HepG2 (cell line): ENCODE measurements at places on chromosomes 2 and 18. TPM values are rescaled to one million over a fixed set of nuclear protein-coding genes. Genes with fewer than 3 reads are reported as not detected.
A peak's percentile ranks its signal among the peaks of the same experiment; 100 is the strongest.

DNA sequence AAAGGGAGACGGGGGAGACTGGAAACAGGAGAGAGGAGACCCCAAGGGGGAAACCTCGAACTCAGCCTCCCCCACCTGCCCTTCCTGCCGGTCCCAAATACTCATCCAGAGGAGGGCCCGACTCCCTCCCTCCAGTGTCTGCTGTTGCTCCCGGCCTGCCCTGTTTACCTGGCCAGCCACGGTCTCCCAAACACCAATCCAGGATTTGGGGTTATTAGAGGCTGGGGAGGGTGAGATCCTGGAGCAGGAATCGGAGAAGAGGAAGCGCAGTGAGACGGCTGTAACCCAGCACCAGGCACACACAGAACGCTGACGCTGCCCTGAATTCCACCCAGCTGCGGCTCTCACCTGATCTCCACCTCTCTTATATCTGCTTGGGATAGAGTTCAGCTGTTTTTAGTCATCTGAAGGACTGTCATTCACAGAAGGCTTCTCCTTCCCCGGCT, 213.0 kb downstream of the TNS1 start:
- DNase-seq = no peak

DNA sequence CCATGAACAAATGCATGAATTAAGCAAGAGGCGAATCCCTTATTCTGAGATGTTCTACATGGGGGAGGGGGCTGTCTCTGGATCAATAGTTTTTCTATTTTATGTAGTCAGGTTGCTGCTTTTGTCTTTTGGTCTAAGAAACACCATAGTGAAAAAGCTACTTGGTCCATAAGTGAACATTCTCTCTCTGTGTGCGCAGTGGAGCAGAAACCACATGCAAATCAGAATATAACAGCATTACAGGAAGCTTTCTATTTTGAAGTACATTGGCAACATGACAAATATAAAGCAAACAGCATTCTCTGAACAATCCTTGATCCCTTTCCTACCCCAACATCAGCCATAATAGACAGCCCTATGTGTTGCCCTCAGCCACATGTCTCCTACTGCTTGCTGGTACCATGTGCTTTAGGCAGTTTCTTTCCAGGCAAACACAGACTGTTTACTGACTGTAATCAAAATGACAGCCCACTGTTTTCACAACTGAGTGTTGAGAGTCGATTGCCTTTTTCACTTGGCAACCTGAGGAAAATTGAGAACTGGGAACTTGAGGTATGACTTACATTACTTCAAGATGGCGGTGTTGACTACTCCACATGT, 10.6 kb downstream of the SCN3A start:
- no peak for DNase-seq

Gene PHOSPHO2
- 11.4 and 14.6 TPM in 2 replicates for total RNA-seq

DNA sequence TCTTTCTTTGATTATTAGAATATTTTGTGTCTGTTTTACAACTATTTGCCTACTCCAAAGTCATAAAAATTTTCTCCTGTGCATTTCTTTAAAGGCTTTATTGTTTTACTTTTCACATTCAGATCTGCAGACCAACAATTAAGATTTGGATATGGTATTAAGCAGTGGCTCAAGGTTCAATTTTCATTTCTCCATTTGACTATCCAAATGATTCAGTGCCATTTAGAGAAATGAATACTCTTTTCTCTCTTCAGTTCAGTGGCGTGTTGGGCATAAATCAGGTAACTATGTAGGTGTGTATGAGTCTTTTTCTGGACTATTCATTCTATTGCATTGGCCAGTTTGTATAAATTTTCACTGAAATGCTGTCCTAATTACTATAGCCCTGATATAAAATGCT, 57.3 kb upstream of the IL1R1 start:
- DNase-seq = no peak

DNA sequence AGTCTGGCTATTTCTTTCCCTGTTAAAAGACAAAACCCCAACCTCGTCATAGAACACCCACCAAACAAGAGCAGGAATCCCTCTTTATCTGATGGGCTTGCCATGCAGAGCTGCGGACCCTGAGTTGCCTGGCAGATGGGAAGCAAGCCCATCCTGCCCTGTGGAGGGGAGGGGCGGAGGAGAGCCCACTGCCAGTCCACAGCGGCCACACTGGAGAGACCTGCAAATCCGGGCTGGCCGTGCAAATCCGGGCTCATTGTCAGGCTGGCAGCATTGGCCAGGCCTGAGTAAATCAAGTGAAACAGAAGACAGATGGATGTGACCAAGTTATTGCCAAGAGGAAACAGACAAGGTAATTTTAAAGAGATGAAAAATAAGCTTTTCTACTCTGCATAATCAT, 22.0 kb downstream of the MYL12B start:
- no peak for DNase-seq

DNA sequence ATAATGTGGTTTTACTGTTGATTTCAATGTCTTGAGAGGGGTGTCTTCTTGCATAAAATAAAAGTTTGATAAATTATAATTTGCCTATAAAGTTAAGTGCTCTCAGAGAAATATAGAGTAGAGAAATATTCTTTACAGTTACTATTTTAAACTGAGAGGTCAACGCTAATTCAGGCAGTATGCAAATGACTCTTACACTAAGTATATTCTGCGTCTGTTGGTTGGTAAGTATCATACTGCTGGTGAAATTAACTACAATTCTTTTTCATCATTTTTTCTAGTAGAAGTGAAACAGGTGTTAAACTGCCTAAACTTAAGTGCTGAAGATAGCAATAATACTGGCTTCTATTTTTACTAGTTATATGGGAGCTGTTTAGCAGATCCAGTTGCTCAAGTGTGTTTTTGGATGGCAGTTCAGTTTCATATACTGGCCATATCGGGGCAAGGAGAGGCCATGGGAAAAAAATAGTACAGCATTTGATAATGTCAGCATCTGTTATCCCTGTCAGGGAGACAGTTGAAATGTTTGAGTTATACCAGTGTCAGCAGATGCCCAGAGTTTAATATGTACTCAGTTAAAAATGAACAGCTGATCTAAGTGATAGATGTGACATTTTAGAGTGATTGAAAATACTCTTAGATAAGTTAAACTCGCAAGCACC, 86.2 kb downstream of the MIB1 start:
- no peak for DNase-seq

DNA sequence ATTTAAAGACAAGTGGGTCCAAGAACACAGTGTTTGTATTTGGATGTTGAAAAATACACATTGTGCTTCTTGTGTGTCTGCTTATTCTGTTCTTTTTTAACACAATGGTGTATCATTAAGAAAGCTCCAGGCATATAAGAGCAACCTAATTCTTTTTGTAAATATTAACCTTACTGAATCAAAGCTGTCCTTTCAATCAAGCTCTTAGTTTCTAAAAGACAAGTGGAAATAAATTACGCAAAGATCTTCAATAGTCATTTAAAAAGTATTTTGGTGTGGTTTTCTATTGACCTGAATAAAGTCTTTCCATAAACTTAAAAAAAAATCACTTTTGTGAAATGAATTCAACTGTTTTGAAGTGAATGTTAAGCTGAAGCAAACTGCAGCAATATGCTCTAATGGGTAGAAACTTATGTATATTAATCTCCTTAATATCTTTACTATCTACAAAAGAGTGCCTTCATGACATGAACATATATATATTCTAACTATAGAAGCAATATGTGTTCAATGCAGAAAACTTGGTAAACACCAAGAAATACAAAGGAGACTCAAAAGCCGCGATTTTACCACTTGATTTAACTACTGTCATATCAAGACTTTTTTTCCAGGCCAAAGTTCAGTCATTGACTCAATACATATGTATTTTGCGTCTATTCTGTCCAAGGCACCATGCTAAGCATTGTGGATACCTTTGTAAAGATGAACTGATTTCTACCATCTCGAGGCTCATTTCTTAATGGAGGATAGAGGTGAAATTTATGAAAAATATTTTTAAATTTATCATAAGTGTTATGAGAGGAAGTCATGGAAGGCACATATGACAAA, 97.7 kb downstream of the ARHGAP15 start:
- no peak for DNase-seq

DNA sequence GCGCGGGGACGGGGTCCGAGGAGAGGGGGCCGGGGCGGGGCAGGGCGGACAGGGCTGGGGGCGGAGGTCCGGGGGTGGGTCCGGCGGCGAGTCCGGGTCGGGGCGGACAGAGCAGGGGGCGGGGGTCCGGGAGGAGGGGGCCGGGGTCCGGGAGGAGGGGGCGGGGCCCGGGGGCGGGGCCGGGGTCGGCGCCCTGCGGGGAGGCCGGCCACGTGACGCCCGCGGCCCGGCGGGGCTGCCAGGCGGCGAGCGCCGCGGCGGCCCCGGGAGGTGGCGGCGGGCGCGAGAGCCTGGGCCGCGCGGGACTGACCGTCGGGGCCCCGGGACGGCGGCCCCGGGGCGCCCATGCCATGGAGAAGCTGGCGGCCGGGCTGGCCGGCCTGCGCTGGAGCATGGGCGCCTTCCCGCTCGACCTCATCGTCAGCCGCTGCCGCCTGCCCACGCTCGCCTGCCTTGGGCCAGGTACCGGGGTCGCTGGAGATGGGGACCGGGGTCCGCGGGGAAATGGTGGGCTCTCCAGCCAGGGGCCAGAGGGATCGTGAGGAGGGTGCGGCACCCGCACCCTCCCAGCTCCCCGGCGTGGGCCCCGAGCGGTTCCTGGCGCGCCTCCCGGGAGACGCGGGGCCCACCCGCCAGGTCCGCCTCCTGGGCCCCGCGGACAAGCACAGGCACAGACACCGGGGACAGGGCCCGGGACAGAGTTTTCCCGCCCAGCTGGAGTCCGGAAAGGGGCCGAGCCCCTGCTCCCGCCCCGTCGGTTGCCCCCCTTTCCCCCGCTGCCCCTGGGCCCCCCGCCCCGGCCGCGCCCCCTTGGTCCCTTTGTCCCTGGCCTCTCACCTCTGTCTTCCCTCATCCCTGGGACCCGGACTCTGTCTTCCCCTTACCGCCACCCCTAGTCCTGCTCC, at the start of gene GAREM2:
GAREM2 (plus strand) TSS at position 218 of the 905 bp plus-strand sequence; CDS start at position 351, 133 bp downstream.
- DNase-seq = no peak

DNA sequence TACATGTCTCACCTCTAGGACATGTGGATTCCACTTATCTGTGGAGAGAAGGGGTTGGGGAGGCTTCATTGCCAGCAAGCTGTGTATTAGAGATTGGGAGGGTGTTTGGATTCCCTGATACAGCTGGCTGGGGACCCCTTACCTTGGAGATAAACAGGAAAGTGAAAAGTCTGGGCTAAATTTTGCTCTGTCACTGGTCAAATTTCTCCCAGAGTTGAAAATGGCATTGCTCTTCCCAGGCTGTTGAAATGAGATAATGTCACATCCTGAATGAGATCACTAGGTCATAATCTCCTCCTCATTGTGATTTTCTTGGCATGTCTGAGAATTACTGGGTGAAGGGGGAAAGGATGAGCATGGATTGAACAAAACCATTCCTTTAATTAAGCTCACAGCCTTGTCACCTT, 265.0 kb upstream of the PARD3B start:
- DNase-seq = no peak

GRCh38 chr2:98914713-98915580, 21.1 kb downstream of the CRACDL start:
- no peak for DNase-seq

DNA sequence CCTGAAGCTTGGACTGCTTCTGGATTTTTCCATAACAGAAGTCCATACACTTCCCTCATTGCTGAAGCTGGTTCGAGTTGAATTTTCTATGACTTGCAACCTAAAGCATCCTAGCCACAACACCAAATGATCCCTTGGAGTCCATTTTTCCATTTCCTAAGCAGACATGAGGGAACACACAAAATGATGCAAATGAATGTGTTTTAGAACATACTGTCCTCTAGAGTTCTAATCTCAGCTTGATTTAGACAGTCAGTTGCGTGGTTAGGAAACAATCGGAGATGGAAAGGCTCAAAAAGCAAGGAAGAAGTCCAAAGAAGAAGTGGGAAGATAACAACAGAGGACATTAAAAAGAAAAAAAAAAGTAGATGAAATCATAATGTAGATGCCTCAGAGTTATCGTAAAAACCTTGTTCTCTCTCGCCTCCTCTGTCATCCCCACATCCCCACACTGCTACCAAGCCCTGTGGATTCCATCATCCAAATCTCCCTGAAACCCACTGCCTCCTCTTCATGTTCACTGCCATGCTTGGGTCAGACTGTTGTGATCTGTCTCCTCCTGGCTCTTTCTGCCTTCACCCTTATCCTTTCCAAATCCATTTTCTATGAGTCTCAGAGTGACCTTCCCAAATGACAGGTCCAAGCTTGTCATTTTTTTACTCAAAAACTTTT, 58.4 kb downstream of the TMEM247 start:
- no peak for DNase-seq

Gene ICOS
- total RNA-seq = not detected in 2 replicates

- no peak for DNase-seq
These were observed 110.3 kb upstream of the SH3BP4 start for GRCh38 chr2:234841321-234842015.

DNA sequence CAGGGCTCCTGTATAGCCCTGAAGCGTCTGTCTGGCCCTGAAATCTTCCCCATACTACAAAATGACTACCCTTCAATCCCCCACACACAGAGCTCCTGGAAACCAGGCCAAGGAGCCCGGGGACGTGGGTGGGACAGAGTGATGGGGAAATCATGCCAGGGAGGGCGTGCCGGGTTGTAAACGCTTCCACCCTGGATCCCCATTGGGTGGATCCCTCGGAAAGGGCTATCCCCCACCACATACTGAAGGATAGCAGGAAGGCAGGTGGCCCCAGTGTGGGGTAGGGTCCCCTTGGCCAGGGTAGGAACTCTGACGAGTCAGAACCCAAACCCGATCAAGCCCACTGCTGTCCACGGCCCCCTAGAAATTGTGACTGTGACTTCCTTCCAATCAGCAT, 91.7 kb downstream of the INHBB start:
- no peak for DNase-seq

- no peak for DNase-seq
These were observed 18.3 kb upstream of the EPAS1 start for GRCh38 chr2:46278952-46279351.

DNA sequence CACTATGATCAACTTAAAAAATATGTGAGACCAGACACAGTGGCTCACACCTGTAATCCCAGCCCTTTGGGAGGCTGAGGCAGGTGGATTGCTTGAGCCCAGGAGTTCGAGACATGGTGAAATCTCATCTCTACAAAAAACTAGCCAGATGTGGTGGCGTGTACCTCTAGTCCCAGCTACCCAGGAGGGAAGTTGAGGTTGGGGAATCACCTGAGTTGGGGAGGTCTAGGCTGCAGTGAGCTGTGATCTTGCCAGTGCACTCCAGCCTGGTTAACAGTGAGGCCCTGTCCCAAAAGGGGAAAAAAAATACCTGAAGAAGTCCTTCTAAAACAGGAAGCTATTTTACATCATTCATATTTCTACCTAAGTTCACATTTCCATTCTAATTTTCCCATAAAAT, 144.0 kb downstream of the EML6 start:
- no peak for DNase-seq

DNA sequence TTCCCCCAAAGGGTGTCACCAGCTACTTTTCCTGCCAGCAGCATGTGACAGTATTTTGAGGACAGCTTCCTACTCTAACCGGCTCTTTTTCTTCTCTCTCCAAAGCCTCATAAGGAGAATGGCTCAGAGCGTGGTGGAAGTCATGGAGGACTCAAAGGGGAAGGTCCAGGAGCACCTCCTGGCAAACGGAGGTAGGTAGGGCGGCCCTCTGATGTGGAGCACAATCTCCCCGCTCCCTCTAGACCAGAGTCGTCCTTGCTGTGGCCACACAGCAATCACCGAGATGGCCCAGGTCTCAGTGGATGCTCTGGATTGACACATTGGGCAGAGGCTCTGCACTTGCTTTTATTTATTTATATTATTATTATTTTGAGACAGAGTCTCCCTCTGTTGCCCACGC, 32.4 kb downstream of the ATP6V1C2 start:
- no peak for DNase-seq

Gene GALNT3
- 0.29 TPM in 1 of 2 replicates, not detected in the other for total RNA-seq

GRCh38 chr2:133817680-133818566, 249.7 kb upstream of the NCKAP5 start:
- DNase-seq = peak; percentile 48
